ENCODE measurements at places on chromosomes 6 and 20. TPM values are rescaled to one million over a fixed set of nuclear protein-coding genes. Genes with fewer than 3 reads are reported as not detected.

Gene PNLDC1
- 0.50 TPM for total RNA-seq

Gene COL9A3
- 1.1 TPM for total RNA-seq

Gene INSM1
- 0.05 TPM for total RNA-seq

Gene NUP43
- total RNA-seq = 69.2 TPM

Gene PAK5
- not detected for total RNA-seq

Gene GMNN
- 66.6 TPM for total RNA-seq

Gene BNIP5
- not detected for total RNA-seq

Gene ZBTB22
- 11.6 TPM for total RNA-seq

Gene ULBP2
- total RNA-seq = 0.16 TPM

Gene TRAPPC3L
- not detected for total RNA-seq
